Stimulated activated CD8-positive, alpha-beta memory T cell treated with anti-CD3 and anti-CD28 coated beads, Interleukin-15, amount 100 ng/mL, for 48 hours (primary cell): ENCODE measurements at places on chromosomes 2 and 18.
A peak's percentile ranks its signal among the peaks of the same experiment; 100 is the strongest.

- DNase-seq = no peak
Observed at GRCh38 chr18:63287691-63288220, 31.8 kb downstream of the BCL2 start.

GRCh38 chr2:224584785-224585210 lies 365 bp downstream of the CUL3 start:
- peak; percentile 52 for DNase-seq

DNA sequence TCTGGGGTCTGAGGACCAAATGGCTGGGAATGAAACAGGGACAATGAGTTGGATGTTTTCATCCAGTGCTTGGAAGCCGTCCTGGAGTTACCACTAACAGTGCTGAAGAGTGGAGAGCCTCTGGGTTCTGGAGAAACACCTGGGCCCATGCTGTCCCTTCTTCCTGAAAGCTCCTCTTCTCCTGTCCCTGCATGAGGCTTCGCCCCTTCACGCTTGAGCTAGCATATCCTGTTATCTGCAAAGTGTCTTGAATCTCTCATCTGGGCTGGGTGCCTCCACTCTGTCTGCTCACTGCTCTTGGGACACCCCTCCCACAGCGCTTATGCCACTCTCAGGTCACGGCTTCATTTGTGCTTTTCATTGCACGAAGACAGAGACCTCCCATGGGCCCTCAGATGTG lies 154.5 kb downstream of the MYCN start:
- DNase-seq = no peak

DNA sequence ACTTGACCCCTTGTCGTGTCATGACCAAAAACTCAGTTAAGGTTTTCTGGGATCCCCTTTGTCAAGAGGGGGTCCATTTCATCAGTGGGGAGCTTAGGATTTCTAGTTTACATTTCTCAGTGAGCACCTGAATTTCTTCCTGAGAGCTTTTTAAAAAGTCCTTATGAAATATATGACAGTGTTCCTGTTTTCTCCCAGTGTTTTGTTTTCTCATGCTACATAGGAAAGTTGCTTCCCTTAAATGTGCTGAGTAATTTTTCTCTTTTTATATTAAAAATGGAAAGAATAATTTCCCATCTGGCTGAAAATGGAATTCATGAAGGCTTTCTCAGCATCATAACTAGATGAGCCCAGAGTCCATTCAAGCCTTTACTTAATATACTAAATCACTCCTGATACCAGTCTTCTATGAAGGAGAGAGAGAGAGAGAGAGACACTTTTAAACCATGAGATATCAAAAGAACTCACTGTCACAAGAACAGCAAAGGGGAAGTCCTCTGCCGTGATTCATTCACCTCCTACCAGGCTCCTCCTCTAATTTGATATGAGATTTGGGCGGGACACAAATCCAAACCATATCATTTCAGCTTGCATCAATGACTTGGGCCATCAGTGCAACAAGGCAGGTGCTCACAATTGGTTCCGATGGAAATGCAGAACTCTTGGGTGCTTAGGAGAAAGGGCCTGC lies 61.1 kb downstream of the XRCC5 start:
- no peak for DNase-seq

- no peak for DNase-seq
Observed at GRCh38 chr18:68769461-68769860, 28.4 kb upstream of the CCDC102B start.

GRCh38 chr18:37871561-37871960 lies 306.0 kb upstream of the CELF4 start:
- no peak for DNase-seq

DNA sequence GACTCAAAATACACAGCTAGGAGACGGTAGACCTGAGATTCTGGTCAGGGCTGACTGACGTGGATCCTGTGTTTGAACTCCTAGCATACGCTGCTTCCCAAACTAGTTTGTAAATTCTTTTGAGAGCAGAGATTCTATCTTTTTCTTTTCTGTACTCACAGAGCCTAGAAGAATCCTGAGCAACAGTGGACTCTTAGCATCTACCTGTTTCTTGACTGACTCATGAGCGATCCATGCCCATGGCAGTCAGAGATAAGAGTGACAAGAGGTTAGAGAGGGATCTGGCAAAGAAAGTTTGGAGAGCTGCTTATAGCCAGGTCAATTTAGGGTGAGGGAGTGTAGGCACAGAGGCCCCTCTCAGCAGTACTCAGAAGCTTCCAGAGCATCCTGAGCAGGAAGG lies 41.1 kb upstream of the PPP1CB start:
- no peak for DNase-seq

GRCh38 chr18:48293954-48294898 lies 115.0 kb downstream of the ZBTB7C start:
- DNase-seq = no peak
